Activated CD8-positive, alpha-beta memory T cell treated with anti-CD3 and anti-CD28 coated beads for 1 hour (primary cell): ENCODE measurements at places on chromosomes 3 and 15.

DNA sequence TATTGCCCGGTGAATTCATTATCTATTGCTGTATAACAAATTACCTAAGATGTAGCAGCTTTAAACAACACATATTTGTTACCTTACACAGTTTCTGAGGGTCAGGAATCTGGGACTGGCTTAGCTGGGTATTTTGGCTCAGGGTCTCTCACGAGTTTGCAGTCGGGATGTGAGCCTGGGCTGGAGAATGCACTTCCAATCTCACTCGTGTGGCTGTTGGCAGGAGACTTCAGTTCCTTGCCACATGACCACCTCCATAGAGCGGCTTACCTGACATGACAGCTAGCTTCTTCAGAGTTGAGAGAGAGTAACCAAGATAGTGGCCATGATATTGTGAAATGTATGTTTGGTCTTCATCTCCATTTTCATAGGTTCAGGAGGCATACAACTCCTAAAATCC is 18.4 kb upstream of the MITF start:
- DNase-seq, result no peak

- no peak for DNase-seq
These were observed 83.0 kb downstream of the AGBL1 start for GRCh38 chr15:86162641-86163040.

GRCh38 chr15:43505738-43506137 is 11.7 kb upstream of the MAP1A start:
- no peak for DNase-seq

- DNase-seq, result no peak
These were observed 246.5 kb downstream of the ROBO1 start for GRCh38 chr3:79521221-79521848.

GRCh38 chr15:44028349-44028748 is 166.7 kb downstream of the FRMD5 start:
- no peak for DNase-seq

DNA sequence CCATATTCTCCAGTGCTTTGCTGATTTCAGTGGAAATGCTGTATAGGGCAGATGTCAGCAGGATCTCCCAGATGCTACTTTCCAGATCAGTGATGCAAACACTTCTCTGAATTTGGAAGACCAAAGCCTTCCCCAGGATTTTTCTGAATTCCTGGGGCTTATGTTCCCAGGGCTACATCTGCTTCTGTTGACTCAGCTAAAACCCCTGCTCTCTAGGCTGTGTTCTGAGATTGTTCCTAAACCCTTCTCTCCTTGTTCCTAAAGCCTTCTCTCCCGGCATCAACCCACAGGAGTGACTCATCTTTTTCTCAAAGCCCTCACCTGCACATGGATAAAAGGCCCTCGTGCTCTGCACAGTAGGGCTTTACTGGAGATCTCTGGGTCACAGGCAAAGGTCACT is 35.5 kb downstream of the FAH start:
- DNase-seq, result no peak

DNA sequence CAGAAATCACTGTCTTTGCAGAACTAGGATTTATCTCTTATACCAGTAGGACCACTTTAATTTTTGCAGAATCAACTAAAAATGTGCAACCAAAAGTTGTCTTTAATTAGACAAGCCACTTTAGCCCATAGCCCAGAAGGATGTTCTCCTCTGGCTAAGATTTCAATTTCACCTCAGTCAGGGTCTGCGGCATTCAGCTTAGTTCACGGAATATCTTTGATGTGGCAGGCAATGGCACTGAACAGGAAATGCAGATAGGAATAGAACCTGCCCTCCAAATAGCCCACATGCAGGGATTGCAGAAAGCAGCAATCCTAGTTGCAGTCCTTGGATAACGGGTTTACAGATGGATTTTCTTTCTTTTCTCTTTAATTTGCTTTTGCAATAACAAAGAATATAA is 100.8 kb downstream of the MESD start:
- no peak for DNase-seq

DNA sequence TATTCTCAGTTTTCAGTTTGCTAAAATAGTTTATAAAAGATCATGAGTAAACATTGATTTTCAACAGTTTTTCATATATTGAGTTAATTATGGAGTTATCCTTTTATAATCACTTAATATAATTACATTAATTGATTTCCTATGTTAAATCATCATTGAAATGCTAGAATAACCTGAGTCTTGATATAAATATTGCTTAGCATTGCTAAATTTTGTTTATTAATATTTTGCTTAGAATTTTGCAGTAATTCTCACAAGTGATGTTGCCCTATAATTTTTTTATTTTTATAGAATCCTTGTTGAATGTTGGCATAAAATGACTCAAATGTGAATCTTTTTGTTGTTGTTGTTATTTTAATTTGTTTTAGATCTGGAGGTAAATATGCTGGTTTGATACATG is 654.2 kb downstream of the OTOL1 start:
- no peak for DNase-seq

DNA sequence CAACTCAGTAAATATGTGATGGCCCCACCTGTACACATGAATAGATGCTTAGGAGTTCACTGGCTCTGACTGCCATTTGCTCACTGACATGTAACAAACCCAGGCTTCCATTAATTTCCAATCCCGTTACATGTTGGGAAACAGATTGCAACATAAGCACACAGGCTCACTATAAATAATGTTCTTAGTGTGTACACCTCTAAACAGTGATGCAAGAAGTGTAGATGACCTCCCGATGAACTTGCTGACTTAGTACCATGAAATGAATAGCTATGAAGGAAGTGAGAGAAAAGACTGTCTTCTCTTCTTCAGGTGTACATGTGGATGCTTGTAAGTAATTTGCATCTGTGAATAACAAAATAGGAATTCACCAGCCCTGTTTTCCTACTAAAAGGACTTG is 21.4 kb upstream of the FSIP1 start:
- DNase-seq, result no peak

GRCh38 chr3:176942305-176942704 is 255.0 kb downstream of the TBL1XR1 start:
- DNase-seq, result no peak

DNA sequence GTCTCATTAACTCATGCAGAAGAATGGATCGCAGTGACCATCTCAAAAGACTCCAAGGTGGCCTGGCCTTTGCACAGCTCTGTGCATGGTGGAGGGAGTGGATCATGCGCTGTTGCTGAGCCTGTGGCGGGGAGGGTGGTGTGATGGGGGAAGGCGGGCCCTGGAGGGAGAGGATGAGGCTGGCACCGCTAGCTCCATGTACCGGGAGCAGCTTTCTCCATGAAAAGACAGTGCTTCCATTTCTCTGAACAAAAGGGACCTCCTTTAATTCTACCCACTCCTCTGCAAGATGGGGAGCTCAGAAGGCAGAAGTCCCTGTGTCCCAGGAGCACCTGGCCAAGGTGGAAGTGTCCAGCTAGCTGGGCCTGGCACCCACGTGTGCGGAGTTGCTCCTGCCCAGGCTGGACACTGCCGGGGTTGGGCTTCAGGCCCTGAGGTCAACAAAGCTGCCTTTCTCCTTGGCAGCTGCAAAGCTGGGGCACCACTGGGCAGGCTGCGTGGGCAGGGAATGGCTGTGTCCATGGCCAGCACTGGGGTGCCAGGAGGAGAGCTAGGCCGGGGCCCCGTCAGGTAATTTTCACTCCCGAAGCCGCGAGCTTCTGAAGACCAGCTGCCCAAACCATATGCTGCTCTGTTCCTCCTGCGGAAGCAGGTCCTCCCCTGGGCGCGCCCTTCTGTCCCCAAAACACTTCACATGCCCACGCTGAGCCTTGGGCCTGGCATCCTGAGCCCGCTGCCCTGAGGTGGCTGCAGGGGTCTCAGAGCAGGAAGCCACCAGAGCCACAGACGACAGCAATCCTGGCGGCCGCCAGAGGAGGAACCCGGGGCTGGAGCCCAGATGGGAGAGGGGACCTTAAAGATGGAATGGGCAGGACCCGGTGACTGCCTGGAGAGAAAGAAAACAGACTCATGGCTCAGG is 6.4 kb downstream of the MAP6D1 start:
- DNase-seq, result no peak

DNA sequence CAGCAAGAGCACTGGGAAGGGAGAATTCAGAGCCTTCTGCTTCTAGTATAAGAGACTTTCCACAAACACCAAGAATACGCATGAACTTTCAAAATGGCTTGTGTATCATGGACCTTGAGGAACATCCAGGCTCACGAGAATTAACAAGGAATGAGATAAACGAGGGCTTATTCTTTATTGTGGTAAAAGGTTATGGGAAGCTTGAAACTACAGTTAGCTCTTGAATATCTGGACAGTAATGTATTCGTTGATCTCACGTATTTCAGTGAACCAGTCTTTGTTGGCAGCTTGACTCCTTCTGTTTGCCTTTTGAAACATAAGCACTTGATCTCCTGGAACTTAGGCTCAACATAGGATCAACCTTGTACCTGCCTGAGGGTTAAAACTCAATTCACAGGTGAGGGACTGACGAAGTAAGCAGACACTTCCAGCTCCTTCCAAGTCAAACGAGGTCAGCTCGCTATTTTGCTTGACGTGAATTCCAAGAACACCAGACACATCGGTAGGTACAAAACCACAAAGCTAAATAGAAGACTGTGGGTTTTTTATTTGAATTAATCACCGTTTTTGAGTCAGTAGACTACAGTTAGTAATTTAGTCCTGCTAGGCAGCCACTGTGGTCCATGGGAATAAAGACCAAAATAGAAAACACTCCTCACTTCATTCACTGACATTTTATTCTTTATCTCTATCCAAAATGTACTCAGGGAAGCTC is 30.8 kb downstream of the GALNT15 start:
- no peak for DNase-seq

DNA sequence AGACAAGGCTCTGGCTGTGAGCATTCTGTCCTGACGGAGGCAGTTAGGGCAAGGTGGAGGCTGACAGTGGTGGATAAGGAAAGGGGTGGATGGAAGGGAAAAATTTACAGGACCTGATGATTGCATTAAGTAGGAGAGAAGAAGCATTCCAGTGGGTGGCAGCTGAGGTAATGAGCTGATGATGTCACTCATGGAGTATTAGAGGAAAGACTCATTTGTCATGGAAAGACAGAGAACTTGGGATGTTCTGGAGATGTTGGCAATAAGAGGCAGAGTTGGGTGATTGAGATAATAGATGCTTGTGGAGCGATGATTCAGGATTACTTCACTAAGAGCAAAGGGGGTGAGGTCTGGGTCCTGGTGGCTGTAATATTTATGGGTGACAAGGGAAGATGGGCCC is 63.6 kb upstream of the SCN5A start:
- no peak for DNase-seq

GRCh38 chr3:193879099-193879863 is 256.7 kb upstream of the HES1 start:
- no peak for DNase-seq

GRCh38 chr3:187954873-187955586 is 198.9 kb upstream of the LPP start:
- no peak for DNase-seq

GRCh38 chr3:158447408-158447807 is 123.6 kb upstream of the MLF1 start:
- no peak for DNase-seq

DNA sequence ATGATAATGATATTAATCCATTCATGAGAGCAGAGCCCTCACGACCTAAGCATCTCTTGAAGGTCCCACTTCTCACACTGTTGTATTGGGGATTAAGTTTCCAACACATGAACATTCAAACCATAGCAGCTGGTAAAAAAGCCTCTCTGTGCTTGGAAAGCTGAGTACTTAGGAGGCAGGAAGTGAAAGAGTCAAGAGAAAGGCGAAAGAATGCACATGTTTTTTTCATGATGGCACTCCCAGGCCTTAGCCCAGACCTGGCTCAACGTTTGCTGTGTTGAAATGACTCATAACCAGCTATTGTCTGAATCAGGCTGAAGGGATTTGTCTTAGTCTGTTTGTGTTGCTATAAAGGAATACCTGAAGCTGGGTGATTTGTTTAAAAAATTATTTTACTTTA is 84.4 kb upstream of the RGMA start:
- no peak for DNase-seq

DNA sequence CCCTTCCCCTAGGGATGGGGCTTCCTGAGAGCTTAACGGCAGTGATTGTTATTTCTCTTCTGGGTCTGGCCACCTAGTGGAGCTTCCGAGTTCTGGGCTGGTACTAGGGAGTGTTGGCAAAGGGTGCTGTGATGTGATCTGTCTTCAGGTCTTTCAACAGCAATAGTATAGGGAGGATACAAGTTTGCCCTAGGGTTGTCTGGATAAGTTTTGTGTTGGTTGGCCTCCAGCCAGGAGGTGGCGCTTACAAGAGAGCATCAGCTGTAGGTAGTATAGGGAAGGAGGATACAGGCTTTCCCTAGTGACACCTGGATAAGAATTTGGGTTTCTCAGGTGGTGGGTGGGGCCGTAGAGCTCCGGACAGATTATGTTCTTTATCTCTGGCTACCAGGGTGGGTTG is 19.2 kb upstream of the CPOX start:
- DNase-seq, result no peak

DNA sequence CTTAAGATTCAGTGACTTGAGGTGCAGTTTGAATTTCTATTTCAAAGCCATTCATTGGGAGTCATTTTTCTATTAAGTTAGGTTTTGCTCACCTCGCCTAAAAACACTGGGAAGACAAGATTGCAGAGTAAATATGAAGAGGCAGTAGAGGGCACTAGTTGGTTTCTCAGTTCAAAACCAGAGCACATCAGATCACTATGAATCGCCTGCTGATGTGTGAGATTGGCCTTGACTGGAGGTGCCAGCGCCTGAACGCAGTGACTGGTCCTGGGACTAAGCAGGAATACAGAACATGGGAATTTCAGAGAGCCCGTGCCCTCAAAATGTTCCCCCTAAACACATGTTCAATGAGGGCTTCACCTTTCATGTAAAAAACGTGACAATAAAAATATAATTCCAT is 229.0 kb downstream of the ITPR1 start:
- DNase-seq, result no peak

- no peak for DNase-seq
These were observed 263.3 kb downstream of the LPP start for GRCh38 chr3:188417271-188417696.

GRCh38 chr15:99566157-99566897 is 543 bp downstream of the MEF2A start:
- peak; percentile 15 for DNase-seq

GRCh38 chr3:97901313-97902248 is 70.7 kb downstream of the RIOX2 start:
- no peak for DNase-seq

DNA sequence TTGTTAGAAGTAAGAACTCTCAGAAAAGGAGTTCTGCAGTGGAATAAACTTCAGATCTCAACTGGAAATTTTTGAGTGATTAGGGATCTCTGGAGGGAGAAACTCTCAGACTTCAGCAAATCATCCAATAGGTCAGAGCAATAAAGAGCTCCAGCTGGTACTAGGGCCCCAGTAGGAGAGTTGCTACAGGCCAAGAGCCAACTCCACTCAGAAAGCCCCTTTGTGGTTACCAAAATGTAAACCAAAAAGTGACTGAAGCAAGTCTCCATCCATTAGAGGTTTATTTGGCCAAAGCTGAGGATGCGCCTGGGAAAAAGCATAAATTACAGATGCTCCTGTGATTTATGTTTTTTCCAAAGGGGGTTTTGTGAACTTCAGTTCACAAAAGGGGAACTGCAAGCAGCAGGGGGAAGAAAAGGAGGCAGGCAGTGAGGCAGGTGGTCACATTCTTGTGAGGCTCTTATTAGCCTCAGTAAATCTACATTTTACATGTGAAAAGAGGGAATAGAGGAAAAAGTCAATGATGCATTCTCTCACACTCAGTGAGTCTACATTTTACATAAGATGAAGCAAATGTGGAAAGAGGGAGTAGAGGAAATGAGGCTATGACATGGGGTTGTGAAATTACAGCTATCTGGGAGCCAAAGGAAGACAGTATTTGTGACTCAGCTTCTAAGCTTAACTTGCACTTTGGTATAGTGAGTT is 92.4 kb upstream of the DAZL start:
- DNase-seq, result no peak

GRCh38 chr3:77189258-77189657 is 149.4 kb downstream of the ROBO2 start:
- DNase-seq, result no peak
